ENCODE measurements at places on chromosomes 3 and 15. TPM values are rescaled to one million over a fixed set of nuclear protein-coding genes. Genes with fewer than 3 reads are reported as not detected.

GRCh38 chr3:28674212-28674611, 325.6 kb upstream of the AZI2 start:
- ATAC-seq = no peak

- ATAC-seq = no peak
These were observed 63.3 kb downstream of the ABTB1 start for GRCh38 chr3:127735767-127736693.

Gene AMT
- 1.9 TPM for total RNA-seq

DNA sequence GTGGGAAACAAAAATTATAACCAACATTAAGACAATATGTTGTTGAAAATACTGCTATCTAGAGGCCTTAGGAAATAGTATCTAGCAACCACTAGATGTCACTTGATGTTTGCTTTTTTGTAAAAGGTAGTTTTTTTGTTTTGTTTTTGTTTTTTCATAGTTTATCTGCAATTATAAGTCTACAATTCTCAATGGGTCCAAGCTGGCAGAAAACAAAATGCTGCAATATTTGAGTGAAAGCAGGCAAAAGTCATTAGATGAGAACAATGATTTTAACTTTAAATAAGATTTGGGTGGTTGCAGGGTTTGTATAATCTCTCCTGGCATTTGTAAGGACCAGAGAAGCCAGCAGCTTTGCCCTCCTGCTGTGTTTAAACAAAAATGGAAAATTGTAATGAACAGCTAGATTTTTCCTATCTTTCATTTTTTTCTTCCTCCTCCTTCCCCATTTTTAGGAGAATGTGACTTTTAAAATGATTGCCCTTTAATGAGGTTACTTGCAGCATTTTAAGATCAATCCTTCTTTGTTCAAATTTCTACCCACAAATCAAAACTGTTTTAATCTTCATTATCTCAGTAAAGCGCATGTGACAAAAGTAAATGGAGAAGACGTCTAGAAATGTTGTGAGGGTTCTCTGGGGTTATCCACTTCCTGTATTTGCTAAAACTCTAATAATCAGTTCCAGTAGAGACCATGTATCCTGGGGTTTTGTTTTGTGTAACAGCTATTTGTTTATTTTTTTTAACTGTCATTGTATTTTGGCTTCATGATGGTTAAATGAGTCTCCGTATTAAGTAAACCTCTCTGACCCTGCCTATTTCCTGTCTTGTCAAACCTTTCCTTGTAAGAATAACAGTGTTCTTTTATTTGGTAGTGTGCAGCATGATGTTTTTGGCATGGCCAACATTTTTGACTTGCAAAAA, 27.3 kb downstream of the DUT start:
- no peak for ATAC-seq

DNA sequence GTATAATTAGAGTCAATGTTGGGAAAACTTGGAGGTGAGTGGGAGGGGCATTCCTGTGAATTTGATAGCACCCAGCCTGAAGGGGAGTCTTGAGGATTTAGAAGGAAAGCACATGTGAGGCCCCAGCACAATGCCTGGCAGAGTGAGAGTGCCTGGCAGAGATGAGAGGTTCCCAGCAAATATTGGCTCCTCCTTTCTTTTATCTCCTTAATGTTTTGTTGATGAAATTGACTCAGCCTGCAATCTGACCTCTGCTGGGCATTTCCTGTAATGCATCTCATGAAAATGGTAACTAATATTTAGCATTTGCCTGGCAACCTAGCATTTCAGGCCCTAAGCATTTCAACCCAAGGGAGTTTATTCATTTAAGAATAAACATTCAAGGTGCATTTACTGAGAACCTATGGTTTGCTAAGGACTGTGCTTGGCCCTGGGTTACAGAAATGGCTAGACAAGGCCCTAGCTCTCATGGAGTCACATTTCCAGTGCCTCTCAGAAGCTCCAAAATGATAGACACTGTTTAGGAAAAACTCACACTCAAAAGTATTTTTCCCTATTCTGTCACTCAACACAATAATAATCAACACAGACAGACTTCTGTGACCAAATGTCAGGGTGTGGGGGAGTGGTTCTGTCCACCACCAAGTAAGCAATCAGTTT, 19.0 kb downstream of the PDHB start:
- ATAC-seq = peak; percentile 59

GRCh38 chr15:99248000-99248715, 1.2 kb downstream of the TTC23 start:
- no peak for ATAC-seq

DNA sequence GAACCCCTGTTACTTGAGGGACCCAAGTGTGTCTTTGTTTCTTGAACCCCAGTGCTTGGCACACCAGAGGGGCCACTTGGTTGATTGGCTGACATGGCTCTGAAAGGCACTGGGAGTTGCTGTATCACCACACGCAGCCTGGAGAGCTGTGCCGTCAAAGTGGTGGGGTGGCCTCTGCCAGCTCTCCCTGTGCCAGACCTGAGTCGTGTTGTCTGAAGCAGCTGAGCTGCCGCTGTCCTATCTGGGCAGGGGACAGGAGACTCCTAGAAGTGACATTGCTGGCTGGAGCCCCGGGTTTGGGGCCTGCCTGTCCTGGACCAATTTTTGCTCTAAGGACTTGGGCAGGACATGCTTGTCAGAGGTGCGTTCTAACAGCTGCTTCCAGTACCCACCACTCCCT, 5.5 kb upstream of the SNX22 start:
- no peak for ATAC-seq

Gene RLBP1
- total RNA-seq = not detected

Gene FHIT
- 12.2 TPM for total RNA-seq

- no peak for ATAC-seq
These were observed 15.3 kb downstream of the SEC61A1 start for GRCh38 chr3:128067489-128067888.

Gene SYNM
- total RNA-seq = 0.58 TPM

DNA sequence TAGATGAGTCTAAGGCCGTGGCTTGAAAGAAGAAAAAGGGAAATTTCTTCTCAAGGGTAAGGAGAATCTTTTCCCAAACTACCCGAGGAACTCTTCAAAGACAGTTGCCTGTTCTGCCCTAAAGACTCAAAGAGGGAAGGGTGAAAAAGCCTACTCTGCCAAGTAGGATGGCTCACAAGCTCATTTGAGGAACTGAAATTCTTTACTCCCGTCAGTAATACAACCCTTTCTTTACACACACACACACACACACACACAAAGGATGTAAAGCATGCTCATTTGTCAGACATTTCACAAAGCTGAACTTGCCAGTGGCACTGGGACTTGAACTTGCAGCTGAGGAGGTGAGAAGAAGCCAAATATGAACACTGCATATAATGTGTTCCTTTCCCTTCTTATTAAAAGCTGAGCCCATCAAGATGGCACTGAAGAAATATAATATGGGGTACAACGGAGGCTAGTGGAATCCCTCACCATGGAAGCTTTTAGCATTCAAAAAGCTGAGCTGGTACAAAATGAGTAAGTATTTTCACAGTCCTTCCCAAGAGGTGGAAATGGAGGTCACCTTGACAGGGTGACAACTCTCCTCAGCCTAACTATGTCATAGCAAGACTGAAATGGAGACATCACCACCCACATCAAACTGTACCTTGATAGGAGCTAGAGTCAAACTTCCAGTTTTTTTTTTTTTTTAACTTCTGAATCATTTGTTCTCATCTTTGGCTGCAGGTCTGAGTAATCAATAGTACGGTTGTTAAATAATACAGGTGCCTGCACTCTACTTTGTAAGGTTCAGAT, 57.6 kb downstream of the TAFA4 start:
- ATAC-seq = peak; percentile 38

GRCh38 chr3:144324076-144324475, 352.5 kb downstream of the DIPK2A start:
- no peak for ATAC-seq
